ENCODE measurements at places on chromosomes 6 and 20.

DNA sequence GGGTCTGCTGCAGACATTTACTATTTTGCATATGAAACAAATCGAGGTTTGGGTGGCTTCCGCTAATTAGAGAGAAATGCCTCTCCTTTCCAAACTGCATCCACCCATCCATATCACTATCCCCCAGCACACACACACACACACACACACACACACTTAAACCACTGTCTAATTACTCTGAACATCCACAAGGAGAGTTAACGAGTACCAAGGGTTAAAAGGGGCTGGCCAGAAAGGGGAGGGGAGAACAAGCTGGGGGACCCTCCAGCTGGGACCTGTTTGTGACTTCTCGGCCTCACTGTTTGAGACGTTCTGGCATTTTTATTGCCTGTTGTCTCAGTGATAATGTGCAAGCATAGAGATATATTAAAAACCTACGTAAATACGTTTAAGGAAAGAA, 261.2 kb downstream of the FOXC1 start:
- no peak for DNase-seq

GRCh38 chr6:10886691-10887502, at the start of gene SYCP2L:
Gene SYCP2L (plus strand): TSS chr6:10887052. CDS start chr6:10887127, 75 bp downstream.
- DNase-seq: no peak

DNA sequence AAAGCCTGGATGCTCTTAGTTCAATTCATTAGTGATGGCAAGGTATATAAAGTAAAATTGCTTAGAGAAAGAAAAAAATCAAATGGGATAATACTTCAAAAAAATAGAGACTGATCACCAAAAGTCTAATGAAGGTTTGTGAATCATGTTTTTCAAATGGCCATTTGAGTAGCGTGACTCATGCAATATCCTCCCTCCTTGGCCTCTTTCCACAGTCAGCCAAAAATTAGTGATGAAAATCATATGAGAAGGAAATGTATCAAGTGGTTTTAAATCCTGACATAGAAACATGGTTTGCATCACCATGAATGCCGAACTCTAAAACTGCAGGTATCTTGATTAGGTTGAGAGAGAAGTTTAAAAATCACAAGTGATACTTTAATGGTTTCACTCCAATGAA, 1.2 kb upstream of the COL19A1 start:
- DNase-seq: no peak

DNA sequence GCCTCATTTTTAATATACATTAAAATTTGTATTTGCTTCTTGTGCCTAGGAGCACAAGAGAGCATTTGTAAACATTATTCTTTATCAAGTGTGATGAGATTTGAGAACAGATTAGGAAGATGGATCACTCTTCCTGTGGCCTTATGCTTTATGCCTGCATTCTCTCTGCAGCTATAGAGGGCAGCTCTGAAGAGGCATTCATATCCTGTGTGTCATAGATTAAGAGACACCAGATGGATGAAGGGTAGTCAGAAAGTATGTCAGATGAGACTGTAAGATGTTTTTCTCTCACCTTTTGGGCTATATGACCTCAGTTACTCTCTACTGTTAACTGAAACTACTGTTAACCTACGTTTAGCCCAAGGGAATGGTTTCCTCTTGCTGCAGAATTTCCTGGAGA, 61.4 kb downstream of the DNAH8 start:
- no peak for DNase-seq

DNA sequence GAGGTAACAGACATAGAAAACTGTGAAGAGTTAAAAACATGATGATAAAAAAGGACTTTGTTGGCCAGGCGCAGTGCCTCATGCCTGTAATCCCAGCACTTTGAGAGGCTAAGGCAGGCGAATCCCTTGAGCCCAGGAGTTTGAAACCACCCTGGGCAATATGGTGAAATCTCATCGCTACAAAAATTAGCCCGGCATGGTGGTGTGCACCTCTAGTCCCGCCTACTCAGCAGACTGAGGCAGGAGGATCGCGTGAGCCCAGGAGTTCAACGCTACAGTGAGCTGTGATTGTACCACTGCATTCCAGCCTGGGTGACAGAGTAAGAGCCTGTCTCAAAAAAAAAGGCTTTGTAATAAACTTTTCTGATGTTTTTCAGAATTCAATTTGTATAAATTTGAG, 60.1 kb downstream of the GFOD1 start:
- peak; percentile 25 for DNase-seq

DNA sequence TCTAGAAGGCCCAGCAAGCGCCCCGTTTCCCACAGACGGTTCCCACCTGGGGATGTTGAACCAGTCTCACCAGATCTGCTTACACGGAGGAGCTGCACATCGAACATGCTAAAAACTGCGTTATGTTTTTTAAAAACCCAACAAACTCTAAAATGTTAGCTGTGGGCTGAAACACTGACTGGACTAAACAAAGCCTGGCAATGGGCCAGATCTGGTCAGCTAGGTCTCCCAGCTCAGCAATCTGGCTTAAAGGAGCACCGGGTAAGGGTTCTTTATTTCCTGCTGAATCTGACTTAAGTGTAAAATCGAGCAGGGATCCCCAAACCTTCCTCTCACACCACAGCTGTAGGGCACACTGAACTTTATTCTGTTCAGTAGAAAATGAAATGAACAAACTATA, 156.9 kb downstream of the FOXC1 start:
- no peak for DNase-seq

DNA sequence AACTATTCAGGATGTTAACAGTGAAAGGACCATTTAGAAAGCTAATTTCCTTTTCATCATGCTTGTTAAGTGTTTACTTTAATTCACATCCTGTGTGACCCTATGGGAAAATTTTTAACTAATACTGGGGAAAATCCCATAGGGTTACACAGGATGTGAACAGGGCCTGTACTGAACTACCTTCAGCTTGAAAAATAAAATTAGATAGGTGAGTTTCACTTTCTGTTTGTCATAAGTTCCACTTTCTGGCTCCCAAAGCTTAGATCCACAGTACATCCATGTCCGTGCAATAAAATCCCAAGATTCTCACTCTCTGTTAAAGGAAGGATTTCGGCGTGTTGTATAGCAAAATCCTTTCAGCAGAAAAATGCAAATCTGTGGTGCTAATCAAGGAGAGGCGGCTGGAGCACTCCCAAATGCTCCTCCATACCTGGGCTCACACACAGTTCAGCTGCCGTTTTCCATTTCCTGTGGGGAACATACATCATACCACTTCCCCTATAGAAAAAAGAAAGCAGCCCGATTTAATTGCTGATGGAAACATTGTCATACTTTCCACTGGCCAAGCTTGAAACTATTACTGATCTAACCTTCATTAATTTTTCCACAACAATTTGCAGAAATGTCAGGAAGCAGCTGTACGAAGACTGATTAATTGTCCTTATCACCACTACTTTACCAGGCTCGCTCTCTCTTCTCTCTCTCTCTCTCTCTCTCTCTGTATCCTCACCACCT, 125.2 kb downstream of the HIVEP2 start:
- DNase-seq: peak; percentile 68

DNA sequence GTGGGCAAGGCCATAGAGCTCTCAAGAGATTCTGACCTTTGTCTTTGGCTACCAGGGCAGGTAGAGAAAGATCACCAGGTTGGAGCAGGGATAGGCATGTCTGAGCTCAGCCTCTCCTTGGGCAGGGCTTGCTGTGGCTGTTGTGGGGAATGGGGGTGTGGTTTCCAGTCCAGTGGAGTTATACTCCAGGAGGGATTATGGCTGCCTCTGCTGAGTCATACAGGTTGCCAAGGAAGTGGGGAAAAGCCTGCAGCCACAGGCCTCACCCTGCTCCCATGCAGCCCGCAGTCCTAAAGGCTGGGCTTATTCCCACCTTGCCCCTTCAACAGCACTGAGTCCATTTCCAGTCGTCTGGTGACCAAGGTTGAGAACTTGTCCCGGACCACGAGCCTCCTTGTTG, 21.9 kb downstream of the MEP1A start:
- no peak for DNase-seq

DNA sequence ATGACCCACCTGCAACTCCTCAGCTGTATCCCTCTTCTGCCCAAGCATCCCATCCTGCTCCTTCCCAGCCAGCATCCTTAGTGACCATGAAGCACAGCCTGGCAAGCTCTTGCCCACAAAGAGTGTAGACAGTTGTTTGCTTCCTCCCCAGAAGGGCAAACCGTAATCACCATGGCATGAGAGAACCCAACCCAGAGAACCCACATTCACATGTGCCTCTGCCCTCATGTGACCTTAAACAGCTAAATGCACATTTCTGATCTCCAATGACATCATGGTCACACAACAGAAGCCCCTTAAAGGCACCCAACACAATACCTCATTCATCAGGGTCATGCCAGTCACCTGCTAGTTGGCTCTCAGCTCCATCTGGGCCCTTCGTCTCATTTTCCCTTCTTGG, 162.8 kb upstream of the CDYL start:
- no peak for DNase-seq

- no peak for DNase-seq
These were observed 28.1 kb downstream of the LY86 start for GRCh38 chr6:6616656-6617055.

- DNase-seq: no peak
These were observed 6.4 kb upstream of the MPC1 start for GRCh38 chr6:166389119-166389518.

DNA sequence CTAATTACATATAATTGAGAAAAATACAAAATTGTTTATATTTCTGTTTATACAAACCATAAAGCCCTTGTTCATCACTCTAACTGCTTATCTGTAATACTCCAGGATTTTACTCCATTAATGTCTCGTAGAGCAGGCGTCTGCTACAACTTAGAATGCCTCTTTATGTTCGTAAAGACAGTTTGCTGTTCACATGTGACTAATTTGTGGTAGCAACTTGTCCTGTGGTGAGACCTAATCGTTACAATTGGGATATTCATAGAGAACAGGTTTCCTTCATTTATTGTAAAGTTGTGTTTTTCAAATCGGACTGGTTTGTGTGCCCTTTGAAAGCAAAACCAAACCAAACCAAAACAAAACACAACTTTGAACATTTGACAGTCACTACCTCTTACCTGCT, 149.7 kb downstream of the ASCC3 start:
- DNase-seq: no peak

- DNase-seq: no peak
These were observed 106.0 kb downstream of the TRIM27 start for GRCh38 chr6:28817808-28818145.

DNA sequence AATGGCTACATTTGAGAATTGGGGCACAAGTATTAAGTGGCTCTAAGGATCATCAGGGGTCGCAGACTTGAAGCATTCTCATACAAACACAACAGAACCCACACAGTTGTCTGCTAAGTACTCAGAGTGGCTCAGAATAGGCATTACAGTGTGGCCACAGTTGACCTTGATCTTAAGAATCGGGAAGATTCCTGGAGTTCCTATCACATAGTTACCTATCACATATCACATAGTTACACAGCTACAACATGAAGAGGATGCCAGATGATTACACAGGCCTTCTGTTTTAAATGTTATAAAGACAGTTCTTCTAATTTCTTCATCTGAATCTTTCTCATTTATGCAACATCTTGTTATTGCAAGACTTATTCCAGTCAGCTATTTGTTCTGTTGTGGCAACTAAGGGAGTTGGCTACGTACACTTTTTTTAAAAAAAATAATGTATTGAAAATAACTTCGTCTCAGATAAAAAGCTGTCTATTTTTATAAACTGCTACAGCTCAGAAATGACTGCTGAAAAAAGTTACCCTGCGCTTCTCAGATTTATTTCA, 129.0 kb downstream of the REV3L start:
- no peak for DNase-seq
